ENCODE measurements at places on chromosomes 6 and 20. TPM values are rescaled to one million over a fixed set of nuclear protein-coding genes. Genes with fewer than 3 reads are reported as not detected.

Gene ENPP4
- 2.8 TPM for total RNA-seq

Gene CYP21A2
- total RNA-seq, result not detected

Gene PBOV1
- total RNA-seq, result not detected

Gene KIF6
- total RNA-seq, result not detected

Gene ZNF334
- 0.58 TPM for total RNA-seq

Gene PPDPF
- 256 TPM for total RNA-seq

Data from PC-3 (cell line).